ENCODE measurements at places on chromosomes 5 and 9. TPM values are rescaled to one million over a fixed set of nuclear protein-coding genes. Genes with fewer than 3 reads are reported as not detected.

Gene KIF24
- total RNA-seq: 1.5 TPM

DNA sequence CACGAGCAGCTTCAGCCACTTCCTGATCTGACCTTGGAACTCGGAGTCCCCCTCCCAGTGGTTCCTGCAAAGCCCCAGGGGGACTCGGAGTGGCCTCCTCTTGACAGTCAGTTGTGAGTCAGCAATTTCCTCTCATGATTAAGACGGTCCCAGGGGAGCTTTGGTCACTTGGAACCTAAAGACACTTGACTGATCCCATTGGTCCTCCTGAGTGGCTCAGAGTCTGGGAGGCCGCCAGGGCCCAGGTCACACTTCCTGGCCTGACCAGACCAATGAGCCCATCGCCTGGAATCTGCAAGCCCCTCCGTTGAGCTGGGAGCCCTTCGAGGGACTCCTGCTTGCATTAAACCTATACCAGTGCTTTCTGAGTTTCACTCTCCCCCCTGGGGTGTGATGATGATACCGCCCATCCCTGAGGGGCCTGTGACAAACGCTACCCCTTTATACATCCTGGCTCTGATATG, 29.1 kb downstream of the TSPAN17 start:
- DNase-seq: no peak

GRCh38 chr5:122292332-122292731, 19.7 kb upstream of the SNCAIP start:
- DNase-seq: no peak

Gene SHISAL2B
- not detected for total RNA-seq

Gene IPO11
- total RNA-seq: 29.9 TPM

GRCh38 chr5:143708672-143709071, 103.3 kb upstream of the HMHB1 start:
- no peak for DNase-seq

Data from osteocyte (in vitro differentiated cells).